ENCODE measurements at places on chromosomes 5 and 9.

GRCh38 chr5:110257971-110258370 is 468.5 kb downstream of the TMEM232 start:
- no peak for DNase-seq

GRCh38 chr9:131145245-131145644 is 19.9 kb downstream of the NUP214 start:
- no peak for DNase-seq

- DNase-seq, result no peak
Measured at GRCh38 chr5:96004087-96004486, 42.4 kb upstream of the ELL2 start.

- DNase-seq, result no peak
Measured at GRCh38 chr5:31153521-31153920, 40.0 kb upstream of the CDH6 start.

DNA sequence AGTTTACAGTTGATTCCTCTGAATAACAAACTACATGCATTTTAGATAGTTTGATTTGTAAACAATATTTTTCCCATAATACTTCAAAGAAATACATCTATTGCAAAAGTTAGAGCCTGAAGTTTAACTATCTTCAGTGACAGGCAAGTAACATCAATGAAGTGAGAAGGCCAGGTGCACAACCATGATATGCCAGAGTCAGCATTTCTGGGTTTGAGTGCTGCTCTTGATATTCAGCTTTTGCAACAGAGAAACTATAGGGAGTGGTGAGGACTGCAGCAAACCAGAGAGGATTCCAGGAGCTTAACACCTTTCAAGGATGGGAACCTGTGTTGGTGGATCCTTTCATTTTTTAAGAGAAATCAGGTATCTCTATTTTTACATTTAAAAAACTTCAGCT is 79.4 kb upstream of the RASEF start:
- no peak for DNase-seq

- peak; percentile 95 for DNase-seq
Measured at GRCh38 chr9:129641750-129642585, at the start of gene ASB6. TSS of gene ASB6 (minus strand) at chr9:129642151. CDS start at chr9:129641999, 152 bp downstream.

DNA sequence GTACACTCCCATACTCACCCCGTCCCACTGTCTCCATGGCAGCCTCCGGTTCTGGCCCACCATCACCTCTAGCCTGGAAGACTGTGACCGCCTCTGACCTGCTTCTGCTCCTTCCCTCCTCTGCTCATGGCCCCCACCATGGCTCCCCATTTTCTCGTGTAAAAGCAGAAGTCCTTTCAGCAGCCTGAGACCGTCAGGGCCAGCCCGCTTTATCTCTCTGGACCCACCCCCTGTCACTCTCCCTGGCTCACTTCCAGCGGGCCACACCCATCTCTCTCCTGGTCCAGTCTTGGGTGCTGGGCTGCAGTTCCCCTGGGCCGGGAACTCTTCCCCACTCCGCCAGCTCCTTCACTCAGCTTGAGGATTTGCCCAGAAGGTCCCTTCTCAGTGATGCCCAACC is 96.0 kb upstream of the RUFY1 start:
- DNase-seq, result no peak

DNA sequence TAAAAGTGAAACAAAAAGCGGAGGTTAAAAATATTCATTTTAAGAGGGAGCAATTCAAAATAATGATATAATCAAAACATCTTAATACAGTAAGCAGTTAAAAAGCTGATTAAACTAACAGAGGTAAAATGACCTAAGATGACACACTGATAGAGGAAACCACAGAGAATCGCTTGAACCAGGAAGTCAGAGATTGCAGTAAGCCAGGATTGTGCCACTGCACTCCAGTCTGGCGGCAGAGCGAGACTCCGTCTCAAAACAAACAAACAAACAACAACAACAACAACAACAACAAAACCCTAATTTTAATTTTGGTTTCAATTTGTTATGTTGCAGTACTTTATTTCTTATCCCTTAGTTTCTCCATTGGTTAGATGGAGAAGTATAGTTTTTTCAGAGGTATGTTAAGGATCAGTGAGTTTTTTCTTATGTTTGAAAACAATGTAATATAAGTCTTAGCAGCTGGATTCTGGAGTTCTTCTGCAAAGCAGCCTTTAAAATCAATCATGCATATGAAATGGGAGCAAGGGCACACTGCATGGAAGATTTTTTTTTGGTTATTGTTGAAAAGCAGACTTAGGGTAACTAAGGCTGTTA is 58.5 kb downstream of the MLANA start:
- no peak for DNase-seq

DNA sequence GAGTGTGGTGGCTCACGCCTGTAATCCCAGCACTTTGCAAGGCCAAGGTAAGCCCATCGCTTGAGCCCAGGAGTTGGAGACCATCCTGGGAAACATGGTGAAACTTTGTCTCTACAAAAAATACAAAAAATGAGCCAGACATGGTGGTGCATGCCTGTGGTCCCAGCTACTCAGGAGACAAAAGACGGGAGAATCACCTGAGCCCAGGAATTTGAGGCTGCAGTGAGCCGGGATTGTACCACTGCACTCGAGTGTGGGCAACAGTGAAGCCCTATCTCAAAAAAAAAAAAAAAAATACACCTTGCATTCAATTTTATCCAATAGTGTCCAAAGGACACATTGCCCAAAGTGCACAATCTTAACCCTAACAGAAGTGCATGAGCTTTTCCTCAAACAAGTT is 372.8 kb downstream of the CDH12 start:
- DNase-seq, result no peak

DNA sequence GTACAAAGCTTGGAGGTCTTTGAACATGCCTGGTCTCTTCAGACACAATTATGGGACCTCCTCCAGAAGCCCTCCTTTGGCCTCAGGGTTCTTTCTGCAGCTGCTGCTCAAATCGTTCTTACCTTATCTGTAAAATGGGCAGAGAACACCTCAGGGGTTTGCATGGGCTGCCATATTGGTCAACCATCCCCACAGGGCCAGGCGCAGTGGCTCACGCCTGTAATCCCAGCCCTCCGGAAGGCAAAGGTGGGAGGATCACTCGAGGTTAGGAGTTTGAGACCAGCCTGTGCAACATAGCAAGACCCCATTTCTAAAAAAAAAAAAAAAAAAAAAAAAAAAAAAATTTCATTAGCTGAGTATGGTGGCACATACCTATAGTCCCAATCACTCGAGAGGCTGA is 29.1 kb upstream of the TCF7 start:
- no peak for DNase-seq

- DNase-seq, result no peak
Measured at GRCh38 chr5:175378444-175379028, 65.4 kb downstream of the DRD1 start.

Measured in stimulated activated CD4-positive, alpha-beta T cell treated with anti-CD3 and anti-CD28 coated beads, Interleukin-15, amount 100 ng/mL, for 1 hour (primary cell).